ENCODE measurements at places on chromosomes 5 and 9. TPM values are rescaled to one million over a fixed set of nuclear protein-coding genes. Genes with fewer than 3 reads are reported as not detected.

GRCh38 chr9:17578577-17578910, 322 bp upstream of the SH3GL2 start:
- no peaks in the 10 kb centered on the region for H3K27me3 ChIP-seq
- H3K36me3 ChIP-seq, result no peaks in the 10 kb centered on the region
- no peak overlapping the region for H3K27ac ChIP-seq

MLLT3 gene
- total RNA-seq, result 4.0 TPM

DNA sequence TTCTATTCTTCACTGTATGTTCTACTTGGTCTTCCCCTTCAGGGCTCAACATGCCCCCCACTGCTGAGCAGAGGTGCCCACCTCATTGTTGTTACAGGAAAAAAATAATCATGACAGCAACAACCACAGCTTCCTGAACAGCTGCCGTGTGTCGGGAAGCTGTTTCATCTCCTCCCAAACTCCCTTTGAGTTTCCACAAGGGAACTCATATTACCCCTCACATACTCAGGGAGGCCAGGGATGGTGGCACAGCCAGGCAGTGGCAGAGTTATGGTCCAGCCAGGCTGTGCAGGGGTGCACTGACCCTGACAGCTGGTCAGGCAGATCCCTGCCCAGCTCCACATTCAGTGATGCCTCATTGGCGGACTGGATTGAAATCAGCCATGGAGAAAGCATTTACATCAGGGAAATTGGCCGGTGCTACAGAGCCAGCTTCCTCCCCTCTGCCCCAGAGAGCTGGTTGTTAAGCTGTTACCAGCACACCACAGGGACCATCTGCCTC, 37.3 kb downstream of the SARDH start:
- no peaks in the 10 kb centered on the region for H3K4me1 ChIP-seq
- H3K4me3 ChIP-seq, result no peak overlapping the region
- no peaks in the 10 kb centered on the region for H3K36me3 ChIP-seq
- H3K27me3 ChIP-seq, result no peaks in the 10 kb centered on the region
- no peak for DNase-seq

DNA sequence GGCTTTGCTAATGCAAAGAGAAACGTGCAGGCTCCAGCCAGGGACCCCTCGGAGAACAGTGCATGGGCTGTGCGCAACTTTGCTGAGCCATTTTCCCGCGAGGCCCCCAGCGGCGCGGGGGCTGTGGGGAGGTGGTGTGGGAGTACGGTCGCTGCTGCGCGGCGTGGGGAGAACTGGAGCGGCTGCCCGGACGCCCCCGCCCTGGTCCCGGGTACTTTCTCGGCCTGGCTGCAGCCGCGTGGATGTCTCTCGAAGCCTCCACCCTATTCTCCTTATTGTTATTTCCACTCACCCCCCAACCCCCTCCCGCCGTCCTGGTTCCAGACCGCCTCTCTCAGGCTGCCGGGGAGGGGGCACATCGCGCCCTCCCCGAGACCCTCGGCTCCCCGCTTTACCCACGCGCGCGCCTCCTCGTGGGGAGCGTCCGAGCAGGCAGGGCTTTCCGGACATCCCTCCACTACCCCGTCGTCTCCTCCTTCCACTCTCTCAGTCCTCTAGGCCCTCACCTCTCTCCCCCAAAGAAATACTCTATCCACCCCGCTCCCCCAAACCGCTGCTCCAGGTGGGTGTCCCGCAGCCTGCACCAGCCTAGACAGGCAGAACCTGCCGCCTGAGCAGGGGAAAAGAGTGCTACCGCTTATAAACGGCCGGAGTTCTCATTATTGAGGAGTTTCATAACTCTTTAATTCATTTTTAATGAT, 68.6 kb upstream of the TBCA start:
- no peak for DNase-seq
- no peak overlapping the region for H3K27ac ChIP-seq
- H3K36me3 ChIP-seq, result no peaks in the 10 kb centered on the region
- no peaks in the 10 kb centered on the region for H3K4me1 ChIP-seq
- H3K27me3 ChIP-seq, result no peaks in the 10 kb centered on the region

GRCh38 chr9:437574-438001, 222.9 kb downstream of the DOCK8 start:
- H3K27ac ChIP-seq, result no peak overlapping the region
- H3K36me3 ChIP-seq, result peaks cover 6% of the 10 kb centered on the region
- DNase-seq, result no peak
- no peak overlapping the region for H3K4me3 ChIP-seq

GRCh38 chr9:96006961-96007360, 131.5 kb downstream of the ERCC6L2 start:
- no peak overlapping the region for H3K27ac ChIP-seq
- H3K27me3 ChIP-seq, result no peaks in the 10 kb centered on the region
- no peak overlapping the region for H3K4me3 ChIP-seq
- no peaks in the 10 kb centered on the region for H3K4me1 ChIP-seq
- 0 out of 2 replicates have a peak, but pooled peaks cover 4% of the 10 kb centered on the region for H3K36me3 ChIP-seq

- DNase-seq, result no peak
- no peaks in the 10 kb centered on the region for H3K4me1 ChIP-seq
- H3K27ac ChIP-seq, result no peak overlapping the region
- H3K36me3 ChIP-seq, result no peaks in the 10 kb centered on the region
Observed at GRCh38 chr9:132826621-132827365, 51.3 kb downstream of the AK8 start.

Measured in Karpas-422 (cell line).